ENCODE measurements at places on chromosomes 16 and 17.

DNA sequence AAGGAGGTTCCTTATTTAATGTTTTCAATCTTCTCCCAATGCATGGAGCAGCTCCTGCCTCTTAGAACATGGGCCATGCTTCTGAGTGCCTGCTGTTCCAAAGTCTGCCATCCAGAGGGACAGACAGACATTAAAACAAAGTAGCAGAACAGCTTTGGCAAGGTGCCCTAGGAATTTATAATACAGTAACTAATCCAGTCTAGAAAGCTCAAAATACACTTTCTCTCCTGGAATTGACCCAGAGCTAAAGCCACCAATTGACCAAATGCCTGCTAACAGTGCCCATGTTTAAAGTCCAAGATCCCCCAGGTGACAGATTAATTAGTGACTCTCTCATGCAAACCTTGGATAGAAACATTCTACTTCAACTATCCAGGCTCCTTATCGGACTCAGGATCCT is 11.1 kb upstream of the CHRNE start:
- no peak for DNase-seq

DNA sequence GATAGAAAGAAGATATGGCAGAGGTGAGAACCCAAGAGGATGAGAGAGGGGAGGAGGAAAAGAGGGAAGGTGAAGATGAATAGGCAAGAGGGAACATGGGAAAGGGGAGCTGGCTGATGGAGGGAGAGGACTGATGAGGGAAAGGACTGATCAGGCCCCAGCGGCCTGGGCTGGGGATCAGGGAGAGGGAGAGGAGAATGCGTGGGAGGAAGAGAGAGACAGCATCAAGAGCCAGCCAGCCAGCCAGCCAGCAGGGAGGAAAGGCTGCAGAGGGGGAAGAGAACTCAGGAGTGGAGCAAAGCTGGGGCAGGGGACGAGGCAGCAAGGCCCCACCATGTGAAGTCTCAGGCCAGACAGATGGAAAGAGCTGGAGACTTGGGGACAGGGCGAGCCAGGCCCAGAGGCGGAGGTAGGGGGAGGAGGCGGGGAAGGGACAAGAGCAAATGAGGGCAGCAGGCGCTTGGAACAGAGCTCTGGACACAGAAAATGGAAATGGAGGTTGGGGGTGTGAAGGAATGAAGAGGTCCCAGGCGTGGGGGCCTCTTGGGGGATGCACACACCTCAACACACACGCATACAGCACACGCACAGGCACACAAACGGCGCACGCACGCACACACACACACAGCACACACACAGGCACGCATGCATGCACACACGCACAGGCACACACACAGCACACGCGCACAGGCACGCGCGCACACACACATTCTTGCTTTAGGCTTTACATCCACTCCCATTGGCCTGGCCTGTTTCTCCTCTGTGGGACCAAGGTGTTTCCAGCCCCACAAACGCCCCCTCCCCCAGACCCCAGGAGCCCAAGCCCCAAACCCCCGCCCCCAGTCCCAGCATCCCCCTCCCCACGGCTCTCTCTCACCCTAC is 12.3 kb downstream of the DLG4 start:
- no peak for DNase-seq

- DNase-seq = no peak
Measured at GRCh38 chr16:81610144-81610842, 165.7 kb downstream of the CMIP start.

- no peak for DNase-seq
Measured at GRCh38 chr17:10053782-10054540, 144.4 kb downstream of the GAS7 start.

GRCh38 chr16:23955088-23955487 is 119.3 kb downstream of the PRKCB start:
- no peak for DNase-seq

DNA sequence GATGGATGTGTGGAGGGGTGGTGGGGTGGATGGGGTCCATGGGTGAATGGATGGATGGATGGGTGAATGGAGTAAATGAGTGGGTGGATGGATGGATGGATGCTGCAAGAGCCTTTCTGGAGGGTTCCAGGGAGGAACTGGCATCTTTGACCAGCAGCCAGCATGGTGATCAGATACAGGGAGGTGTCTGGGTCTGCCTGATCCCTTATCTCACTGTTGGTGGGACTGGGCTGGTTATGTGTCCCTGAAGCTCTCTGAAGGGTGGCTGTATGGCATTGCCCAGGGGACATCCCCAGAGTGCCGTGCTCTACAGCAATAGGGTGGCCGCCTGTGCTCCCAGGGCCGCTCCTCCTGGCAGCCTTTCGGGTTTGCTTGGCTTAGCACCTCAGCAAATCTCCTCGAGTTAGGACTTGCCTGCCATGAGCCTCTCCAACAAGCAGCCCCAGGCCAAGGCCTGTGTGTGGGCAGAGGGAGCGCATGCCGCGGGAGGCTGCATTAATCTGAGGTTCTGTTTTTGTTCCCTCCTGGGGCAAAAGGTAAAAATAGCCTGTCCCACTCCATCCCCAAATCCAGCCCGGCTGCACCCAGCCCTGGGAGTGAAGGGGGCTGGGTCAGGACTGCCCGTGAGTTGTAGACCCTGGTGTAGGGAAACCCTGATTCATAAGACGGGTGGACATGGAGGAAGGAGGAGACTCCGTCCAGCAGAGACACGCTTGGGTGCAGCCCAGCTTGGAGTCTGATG is 165.4 kb downstream of the SEC14L1 start:
- no peak for DNase-seq

DNA sequence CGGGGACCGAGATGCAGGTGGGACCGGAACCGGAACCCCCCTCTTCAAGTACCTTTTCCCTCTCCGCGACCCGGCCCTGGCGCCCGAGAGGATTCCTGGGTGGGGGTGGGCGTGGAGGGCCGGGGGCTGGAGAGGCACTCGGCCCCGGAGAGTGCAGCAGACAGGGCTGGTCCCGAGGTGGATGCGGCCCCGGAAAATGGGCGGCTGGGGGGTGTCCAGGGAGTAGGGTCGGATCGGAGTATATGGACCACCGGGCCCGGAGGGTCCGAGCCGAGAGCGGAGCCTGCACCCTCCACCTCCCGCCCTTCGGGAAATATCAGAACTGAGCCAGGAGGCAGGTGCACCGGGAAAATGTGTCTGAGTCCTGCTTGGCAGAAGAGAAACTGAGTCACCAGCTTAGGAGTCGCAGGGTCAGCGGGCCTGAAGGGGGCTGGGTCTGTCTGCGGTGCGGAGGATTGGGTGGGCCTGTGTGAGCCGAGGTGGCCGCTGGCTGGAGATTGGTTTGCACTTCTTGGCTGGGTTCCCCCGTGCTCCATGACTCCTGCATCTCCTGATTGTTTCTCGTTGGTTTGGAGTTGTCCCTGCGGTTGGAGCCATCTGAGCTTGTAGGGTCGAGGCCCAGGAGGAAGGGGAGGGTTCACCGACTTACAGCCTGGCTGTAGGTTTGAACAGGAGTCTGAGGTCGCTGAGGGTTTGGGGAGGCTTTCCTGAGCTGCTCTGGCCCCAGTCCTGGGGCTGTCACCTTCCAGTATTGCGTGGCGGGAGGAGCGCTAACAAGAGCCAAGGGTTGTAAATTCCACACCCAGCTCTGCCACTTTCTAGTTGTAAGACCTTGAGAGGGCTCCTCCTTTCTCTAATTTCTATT is 518 bp downstream of the SH2B1 start:
- DNase-seq = no peak

GRCh38 chr17:1553354-1554266 is 9.0 kb downstream of the PITPNA start:
- no peak for DNase-seq

- DNase-seq = no peak
Measured at GRCh38 chr16:22848451-22848850, 34.5 kb downstream of the HS3ST2 start.

- DNase-seq = no peak
Measured at GRCh38 chr17:20266806-20267458, 200.4 kb downstream of the LGALS9B start.

- no peak for DNase-seq
Measured at GRCh38 chr17:2957631-2958286, 105.6 kb downstream of the OR1D5 start.

DNA sequence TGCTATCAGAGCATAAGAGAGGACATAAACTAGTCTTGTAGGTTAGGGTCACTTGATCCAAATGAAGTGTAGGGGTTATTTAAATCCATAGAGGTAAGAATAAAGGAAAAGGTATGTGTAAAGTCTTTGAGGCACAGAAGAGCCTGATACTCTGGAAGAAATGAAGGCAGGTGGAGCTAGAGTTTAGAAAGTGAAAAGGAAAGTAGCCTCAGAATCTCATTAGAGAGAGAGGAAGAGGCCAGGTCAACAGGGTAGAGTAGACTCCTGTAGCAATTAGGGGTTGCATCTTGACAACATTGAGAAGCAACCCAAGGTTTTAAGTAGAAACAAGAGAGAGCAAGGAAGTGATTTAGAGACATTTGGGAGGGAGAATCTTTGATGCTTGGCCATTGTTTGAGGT is 235.2 kb upstream of the SOX9 start:
- DNase-seq = no peak

GRCh38 chr17:61897548-61898180 is 30.1 kb downstream of the INTS2 start:
- no peak for DNase-seq

GRCh38 chr16:72473631-72474030 is 301.7 kb upstream of the PMFBP1 start:
- no peak for DNase-seq

DNA sequence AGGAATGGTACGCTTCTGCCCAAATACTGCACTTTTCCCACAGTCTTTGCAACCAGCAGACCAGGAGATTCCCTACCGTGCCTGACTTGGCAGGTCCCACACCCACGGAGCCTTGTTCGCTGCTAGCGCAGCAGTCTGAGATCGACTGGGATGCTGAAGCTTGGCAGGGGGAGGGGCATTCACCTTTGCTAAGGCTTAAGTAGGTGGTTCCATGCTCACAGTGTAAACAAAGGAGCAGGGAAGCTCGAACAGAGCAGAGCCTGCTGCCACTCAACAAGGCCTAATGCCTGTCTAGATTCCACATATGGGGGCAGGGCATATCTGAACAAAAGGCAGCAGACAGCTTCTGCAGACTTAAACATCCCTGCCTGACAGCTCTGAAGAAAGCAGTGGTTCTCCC is 107.2 kb upstream of the TMEM97 start:
- DNase-seq = no peak
